ENCODE measurements at places on chromosomes 5 and 9. TPM values are rescaled to one million over a fixed set of nuclear protein-coding genes. Genes with fewer than 3 reads are reported as not detected.
A peak's percentile ranks its signal among the peaks of the same experiment; 100 is the strongest.

DNA sequence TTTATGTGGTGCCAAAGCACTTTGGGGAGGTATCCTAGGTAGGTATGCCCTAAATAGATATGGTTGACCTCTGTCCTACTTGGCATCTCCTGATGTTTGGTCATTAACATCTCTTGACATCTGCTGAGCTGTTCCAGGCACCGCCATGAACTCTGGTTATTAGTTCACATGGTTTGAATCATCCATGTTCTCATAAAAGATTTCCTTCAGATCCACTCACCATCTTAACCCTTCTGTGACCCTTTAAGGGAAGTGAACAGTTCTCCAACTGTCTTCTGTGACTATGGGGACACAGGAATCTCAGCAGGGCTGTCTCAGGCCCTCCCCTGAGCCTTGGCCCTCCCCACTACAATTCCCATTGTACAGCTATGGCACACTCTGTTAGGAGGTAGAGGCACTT lies 167.7 kb downstream of the CDH6 start:
- H3K27me3 ChIP-seq, result no peaks in the 10 kb centered on the region
- DNase-seq, result no peak
- H3K4me1 ChIP-seq, result no peaks in the 10 kb centered on the region
- no peaks in the 10 kb centered on the region for H3K36me3 ChIP-seq
- no peak overlapping the region for H3K27ac ChIP-seq

- no peaks in the 10 kb centered on the region for H3K4me1 ChIP-seq
- no peak overlapping the region for H3K27ac ChIP-seq
- H3K27me3 ChIP-seq, result no peaks in the 10 kb centered on the region
- no peak for DNase-seq
- no peaks in the 10 kb centered on the region for H3K36me3 ChIP-seq
- no peak overlapping the region for H3K4me3 ChIP-seq
Observed at GRCh38 chr9:75200892-75201470, 112.7 kb downstream of the OSTF1 start.

DNA sequence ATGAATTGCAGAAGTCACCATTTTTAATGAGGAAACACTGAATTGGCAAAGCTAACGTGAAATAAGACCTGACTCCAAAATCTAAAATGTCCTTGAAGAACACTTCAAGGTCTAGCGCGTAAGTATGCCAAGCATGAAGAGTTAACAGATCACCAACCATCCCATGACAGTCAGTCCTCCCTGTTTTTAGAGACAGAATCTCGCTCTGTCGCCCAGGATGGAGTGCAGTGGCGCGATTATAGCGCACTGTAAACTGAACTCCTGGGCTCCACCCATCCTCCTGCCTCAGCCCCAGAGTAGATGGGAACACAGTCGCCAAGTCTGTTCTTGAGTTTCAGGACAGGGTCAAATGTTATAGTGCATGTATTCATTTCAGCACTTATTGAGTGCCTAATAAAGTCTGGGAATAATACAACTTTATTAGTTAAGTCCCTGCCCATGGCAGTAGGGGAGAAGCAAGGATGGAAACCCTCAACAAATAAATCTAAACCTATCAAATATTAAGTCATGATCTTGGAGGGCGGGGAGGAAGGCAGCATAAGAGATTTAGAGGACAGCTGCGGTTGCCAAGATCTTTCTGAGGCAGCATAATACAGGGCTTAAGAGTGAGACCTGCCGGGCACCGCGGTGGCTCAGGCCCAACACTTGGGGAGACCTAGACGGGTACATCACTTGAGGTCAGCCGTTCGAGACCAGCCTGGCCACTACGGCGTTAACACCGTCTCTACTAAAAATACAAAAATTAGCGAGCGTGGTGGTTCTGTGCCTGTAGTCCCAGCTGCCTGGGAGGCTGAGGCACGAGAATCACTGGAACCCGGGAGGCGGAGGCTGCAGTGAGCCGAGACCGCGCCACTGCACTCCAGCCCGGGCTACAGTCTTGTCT lies 1.1 kb downstream of the ATPSCKMT start:
- H3K4me1 ChIP-seq, result peaks cover 22% of the 10 kb centered on the region
- H3K36me3 ChIP-seq, result peaks cover 3% of the 10 kb centered on the region
- peak overlapping the region; percentile 99 for H3K4me3 ChIP-seq
- DNase-seq, result no peak
- H3K27ac ChIP-seq, result peak overlapping the region; percentile 98
- H3K27me3 ChIP-seq, result no peaks in the 10 kb centered on the region

FBLL1 gene
- not detected for total RNA-seq

ZNF346 gene
- 23.1 TPM for total RNA-seq

All from T-cell (primary cell).